ENCODE measurements at places on chromosomes 6 and 20.

DNA sequence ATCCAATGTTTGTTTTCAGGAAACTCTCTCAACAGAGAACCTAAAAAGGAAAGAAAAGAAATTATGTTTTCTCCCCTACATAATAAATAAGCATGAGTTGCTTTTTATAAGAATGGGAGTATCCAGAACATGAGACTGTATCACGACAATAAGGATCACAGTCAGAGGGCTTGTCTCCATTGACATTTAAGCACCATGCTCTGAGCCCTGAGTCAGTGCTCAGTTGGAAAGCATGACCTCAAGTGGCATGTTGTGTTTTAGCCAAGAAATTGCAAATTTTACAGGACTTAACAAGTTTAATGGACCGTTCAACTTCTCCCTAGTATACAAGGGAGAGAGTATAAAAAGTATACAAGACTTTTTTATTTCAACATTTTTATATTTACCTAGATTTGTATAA is 431.6 kb downstream of the GJA1 start:
- DNase-seq: no peak

DNA sequence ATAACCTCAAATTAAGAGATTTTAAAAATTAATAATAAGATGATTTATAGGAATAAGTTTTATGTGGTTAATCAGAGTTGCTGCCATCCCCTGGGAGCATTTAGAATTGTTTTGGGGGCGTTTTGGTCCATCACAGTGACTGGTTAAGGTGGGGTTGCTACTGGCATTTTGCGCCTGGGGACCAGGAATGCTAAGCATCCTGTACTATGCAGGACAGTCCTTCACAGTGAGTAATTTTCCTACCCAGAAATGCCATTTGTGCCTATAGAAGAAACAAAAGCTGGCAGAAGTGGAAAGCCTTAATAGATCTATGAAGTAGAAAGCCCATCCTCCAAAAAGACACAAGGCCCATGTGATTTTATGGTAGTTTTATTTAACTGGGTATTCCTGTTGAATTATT is 118.0 kb downstream of the ANKS1A start:
- no peak for DNase-seq

- DNase-seq: no peak
These were observed 7.9 kb downstream of the ZMYND8 start for GRCh38 chr20:47348539-47349142.

GRCh38 chr6:134299236-134299635 is 18.7 kb downstream of the SGK1 start:
- DNase-seq: no peak

- DNase-seq: no peak
These were observed 20.6 kb downstream of the JARID2 start for GRCh38 chr6:15266423-15266996.

GRCh38 chr20:48492715-48493070 is 335.1 kb downstream of the PREX1 start:
- DNase-seq: no peak

DNA sequence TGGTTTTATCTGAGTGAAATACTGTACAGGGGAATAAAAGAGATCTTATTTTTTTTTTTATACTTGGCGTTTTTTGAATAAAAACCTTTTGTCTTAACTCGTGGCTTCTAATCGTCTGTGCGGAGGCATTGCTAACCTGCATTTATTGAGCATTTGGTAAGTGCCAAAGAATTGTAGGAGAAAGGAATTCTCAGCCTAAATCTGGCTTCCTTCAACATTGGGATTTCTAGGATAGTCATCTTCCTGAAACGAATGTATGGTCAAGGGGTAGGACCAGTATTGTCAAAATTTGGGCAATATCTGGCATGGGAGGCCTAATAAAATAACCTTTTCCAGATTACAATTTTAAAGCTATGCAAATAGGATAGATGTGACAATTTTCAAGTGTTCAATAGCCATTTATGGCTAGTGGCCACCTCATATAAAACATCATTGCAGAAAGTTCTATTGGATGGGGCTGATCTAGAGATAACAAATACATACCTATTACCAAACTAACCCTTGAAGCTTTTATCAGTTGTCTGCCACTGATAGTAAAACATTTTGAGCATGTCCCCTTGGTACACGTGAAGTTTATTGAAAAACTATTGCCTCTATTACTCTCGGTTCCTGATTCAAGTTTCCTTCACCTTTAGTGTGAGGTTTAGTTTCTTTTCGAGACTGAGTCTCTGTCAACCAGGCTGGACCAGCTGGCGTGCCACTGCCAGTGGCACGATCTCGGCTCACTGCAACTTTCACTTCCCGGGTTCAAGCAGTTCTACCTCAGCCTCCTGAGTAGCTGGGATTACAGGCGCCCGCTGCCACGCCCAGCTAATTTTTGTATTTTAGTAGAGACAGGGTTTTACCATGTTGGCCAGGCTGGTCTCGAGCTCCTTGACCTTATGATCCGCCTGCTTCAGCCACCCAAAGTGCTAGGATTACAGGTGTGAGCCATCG is 5.6 kb downstream of the PIM1 start:
- no peak for DNase-seq

DNA sequence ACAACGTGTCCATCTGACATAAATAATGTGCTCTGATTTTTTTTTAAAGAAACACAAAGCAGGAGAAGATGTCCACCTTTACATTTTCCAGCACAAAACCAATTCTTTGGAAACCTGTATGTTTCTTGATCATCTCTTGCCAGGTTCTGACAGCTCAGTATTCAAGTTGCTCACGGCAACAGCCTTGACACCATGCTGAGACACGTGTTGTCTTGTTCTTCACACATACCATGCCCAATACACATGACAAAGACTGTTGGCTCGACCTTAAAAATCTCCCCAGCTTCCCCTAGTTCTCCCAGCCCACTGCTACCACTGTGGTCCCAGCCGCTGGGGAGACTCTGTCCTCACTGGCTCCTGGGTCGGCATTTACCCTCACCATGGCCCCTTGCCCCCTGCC is 518.9 kb downstream of the PREX1 start:
- DNase-seq: no peak

- DNase-seq: no peak
These were observed 598.9 kb downstream of the RFPL4B start for GRCh38 chr6:112946051-112946450.

All from CMK (cell line).